ENCODE measurements at places on chromosomes 2 and 18.

DNA sequence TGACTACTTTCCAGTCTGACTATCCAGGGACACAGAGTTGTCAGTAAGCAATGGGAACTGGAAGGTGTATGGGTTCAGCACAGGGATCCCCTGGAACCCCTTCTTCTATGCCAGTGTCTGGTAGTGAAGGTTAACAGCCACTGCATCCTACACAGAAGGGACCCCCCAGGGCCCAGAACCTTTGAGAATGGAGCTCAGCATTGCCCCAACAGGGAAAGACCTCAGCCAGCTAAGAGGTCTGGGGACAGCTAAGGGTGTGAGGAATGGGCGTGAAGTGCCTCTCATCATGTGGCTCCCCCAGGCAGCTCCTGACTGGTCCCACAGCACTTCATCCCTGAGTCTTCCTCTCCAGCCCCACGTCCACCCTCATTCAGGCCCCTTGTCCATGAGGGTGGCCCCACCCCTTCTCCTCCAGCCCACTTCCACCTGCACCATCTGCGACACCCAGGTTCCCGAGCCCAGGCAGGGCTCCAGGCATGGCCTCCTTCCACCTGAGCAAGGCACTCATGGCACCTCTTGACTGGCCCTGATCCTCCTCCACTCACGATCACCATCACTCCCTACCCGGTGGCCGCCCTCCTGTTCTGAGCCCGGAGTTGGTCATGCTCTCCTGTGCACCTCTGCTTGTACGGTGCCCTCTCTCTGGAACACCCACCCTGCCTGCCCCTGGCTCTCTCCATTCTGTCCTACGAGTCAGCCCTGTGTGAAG, 77.1 kb downstream of the SFXN5 start:
- DNase-seq, result no peak

- DNase-seq, result peak; percentile 65
Observed at GRCh38 chr18:59547581-59548182, 149.5 kb downstream of the CCBE1 start.

DNA sequence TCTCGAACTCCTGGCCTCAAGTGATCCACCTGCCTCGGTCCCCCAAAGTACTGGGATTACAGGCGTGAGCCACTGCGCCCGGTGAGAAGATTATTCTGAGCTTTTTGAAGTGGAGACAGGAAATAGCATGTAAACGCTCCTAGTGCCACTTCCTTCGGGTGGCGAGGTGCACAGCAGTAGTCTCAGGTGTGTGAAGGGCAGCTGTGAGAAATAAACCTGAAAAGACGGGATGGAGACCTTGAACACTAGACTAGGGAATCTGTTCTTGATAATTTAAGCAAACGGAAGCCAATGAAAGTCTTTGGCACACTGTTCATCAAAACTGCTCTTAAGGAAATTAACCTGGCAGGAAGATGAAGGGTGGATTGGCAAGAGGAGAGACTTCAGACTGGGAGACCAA, 439 bp upstream of the PLEKHH2 start:
- no peak for DNase-seq

DNA sequence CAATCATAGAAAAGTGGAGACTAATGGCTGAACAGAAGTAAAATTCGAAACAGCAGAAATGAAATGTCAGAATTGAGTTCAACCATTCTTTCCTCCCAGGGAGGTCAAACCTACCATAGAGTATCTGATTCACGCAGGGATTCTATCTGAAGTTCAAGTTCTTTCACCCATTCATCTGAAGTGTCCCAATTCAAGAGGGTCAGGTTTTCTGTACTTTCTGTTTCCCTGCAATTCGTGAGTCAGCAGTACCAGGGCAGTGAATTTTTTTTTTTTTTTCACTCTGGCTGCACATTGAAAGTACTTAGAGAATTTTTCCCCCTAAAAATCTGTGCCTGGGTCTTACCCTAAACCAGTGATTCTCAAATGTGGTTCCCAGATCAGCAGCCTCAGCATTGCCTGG, 40.9 kb upstream of the CCDC88A start:
- no peak for DNase-seq

- no peak for DNase-seq
Observed at GRCh38 chr2:99571021-99571420, 81.2 kb upstream of the REV1 start.

GRCh38 chr18:43238429-43238828, 38.9 kb downstream of the SYT4 start:
- no peak for DNase-seq

DNA sequence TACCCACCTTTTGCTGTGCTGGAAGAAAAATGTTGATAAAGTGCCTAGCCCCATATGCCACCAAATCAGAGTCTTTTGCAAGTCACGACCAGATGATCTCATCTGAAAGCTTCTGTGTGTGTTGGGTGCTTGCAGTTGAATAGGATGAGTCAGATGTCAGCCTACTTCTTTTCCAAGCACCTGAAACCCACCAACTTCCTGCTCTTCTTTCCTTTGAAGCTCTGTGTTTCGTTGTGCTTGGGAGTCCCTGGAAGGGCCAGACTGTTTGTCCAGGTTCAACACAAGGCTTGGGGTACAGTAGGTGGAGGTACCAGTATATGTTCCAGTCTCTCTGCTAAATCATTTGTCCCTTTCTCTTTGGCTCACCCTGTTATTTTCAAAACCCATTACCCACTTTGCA, 36.8 kb upstream of the LCLAT1 start:
- no peak for DNase-seq

- no peak for DNase-seq
Observed at GRCh38 chr2:96156926-96157648, 11.8 kb upstream of the DUSP2 start.

- DNase-seq, result peak; percentile 7
Observed at GRCh38 chr18:76246590-76246989, 248.5 kb downstream of the ZNF516 start.

- no peak for DNase-seq
Observed at GRCh38 chr2:186059096-186059495, 320.5 kb downstream of the FSIP2 start.

DNA sequence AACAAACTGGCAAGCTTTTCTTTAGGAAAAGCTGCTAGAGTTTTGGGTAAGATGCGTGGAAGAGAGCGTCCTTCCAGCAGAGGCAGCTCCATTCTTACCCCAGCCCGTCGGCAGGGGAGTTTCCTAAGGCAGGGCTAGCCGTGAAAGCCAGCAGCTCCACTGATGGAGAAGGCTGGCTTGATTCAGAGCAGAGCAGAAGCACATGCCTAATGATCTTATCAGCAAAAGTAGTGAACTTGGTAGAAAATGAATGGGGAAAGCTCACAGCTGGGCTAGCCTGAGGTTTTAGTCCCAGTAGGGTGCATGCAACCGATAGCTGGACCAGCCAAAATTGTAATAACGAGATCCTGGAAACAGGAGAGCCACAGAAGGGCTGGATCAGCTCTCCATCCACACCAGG, 20.8 kb downstream of the LAMA1 start:
- DNase-seq, result no peak

- no peak for DNase-seq
Observed at GRCh38 chr18:74290021-74290420, 1.7 kb downstream of the CYB5A start.

- DNase-seq, result peak; percentile 46
Observed at GRCh38 chr2:232365621-232366321, 12.8 kb upstream of the ALPP start.

GRCh38 chr2:134131681-134132489, 122.0 kb upstream of the MGAT5 start:
- no peak for DNase-seq

DNA sequence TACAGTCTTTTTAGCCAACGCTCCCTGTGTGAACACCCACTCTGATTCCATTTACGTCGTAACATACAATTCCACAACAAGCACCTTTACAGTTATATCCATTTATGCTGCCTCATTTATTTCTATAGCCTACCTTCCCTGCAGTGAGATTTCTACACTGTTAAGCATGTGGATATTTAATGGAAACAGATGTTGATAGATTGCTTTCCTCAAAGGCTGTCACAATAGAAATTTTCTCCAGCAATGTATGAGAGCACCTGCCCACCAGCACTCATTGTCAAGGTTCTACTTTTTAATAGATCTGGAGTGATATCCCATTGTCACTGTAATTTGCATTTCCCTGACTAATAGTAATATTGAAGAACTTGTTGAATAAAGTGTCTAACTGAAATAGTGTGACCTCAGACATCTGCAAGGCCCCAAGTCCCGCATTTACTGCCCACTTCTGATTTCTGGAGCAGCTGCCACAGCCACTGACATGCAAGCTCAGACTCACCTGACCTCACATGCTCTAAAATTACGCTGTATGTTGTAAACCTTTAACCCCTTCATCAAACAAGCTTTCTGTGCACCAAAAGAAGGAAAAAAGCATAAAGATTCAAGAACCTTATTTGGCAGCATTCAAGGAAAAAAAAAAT, 295.1 kb downstream of the CNTNAP5 start:
- DNase-seq, result no peak

DNA sequence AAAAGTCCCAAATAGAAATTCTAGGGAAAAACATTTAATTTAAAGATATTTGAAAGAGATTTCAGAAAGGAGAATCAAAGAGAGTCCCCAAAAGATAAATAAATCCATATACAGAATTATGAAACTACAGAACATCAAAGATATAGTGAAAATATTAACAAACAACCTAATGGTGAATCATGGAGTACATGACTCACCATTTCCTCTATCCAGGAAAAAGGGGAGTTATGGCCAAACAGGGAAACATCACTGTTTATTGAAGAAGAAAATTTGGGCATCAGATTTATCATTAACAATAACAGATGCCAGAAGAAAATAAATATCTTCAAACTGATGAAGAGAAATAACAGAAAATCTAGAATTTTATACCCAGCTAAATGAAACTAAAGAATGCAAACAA, 448.3 kb downstream of the CDH2 start:
- no peak for DNase-seq

DNA sequence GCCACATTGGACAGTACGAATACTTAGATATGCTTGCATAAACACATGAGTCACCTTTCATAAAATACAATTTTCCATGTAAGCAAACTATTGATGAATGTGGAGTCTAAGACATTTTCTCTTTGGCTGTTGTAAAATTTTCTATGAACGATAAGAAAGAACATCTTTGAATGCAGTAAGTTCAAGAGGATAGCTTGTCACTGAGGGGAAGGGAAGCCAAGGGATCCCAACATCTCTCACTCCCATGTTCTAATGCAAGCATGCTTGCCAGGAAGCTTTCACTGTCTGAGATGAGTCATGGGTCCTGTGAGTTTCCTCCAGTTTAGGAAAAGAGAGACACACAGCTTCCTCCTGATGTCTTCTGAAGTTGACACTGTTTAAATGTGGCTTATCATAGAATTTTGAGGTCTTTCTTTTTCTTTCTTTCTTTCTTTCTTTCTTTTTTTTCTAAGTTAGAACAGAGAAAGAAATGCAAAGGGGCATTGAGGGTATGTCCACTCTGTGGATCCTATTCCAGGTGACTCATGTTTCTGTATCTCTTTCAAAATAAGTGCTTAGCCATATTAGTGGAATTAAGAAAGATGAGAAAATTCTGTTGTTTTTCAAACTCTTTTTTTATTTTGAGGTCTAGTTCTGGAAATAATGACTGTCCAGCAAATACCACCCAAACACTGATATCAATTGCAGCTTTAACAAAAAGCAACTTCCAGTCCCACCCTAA, 146.6 kb downstream of the RDH14 start:
- no peak for DNase-seq

DNA sequence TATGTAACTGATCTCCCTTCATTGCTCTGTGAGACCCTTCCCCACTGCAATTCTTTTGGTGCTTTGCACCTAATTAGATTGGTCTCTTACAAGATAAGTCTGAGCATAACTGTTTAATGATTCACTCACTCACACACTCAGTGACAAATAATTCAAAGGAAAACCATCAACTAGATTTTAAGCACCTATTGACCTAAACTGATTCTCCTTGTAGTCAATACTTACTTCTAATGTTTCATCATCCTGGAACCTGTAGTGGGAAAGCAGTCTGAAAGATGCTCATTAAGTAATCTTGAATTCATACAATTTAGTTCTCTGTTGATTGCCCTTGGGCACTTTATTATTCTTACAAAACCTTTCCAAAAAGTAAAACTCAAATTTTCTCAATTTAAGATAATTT, 74.3 kb upstream of the COL5A2 start:
- DNase-seq, result peak; percentile 10

- no peak for DNase-seq
Observed at GRCh38 chr2:236946871-236947270, 138.8 kb upstream of the COPS8 start.

DNA sequence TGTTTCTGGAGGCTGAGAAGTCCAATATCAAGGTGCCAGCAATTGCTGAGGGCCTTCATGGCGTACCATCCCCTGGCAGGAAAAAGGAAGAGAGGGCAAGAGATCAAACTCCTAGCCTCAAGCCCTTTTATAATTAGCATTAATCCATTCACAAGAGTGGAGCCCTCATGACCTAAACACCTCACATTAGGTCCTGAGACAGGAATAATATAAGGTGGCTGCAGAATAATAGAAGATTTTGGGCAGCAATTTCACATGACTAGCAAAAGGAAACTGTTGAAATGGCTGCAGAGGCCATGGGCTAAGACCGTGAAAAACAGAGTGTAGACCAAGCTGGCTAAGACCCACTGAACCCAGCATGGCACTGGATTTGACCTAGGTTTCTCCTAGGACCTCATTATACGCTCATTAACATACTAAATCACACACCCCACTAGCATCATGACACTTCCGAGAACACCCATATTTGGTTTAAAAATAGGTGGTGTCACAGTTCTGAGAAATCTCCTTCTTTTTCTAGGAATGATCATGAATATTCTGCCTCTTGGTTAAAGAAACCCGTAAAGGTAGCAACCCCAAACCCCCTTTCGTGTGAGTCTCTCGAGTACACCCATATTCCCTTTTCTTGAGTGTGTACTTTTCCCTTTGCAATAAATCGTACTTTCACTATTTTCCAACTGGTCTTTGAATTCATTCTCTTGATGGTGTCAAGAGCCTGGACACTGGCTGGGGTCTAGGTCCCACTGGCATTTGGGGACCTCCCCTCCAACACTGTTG, 3.1 kb upstream of the MYCN start:
- no peak for DNase-seq

GRCh38 chr2:158270536-158270935, 168.9 kb downstream of the UPP2 start:
- DNase-seq, result no peak

DNA sequence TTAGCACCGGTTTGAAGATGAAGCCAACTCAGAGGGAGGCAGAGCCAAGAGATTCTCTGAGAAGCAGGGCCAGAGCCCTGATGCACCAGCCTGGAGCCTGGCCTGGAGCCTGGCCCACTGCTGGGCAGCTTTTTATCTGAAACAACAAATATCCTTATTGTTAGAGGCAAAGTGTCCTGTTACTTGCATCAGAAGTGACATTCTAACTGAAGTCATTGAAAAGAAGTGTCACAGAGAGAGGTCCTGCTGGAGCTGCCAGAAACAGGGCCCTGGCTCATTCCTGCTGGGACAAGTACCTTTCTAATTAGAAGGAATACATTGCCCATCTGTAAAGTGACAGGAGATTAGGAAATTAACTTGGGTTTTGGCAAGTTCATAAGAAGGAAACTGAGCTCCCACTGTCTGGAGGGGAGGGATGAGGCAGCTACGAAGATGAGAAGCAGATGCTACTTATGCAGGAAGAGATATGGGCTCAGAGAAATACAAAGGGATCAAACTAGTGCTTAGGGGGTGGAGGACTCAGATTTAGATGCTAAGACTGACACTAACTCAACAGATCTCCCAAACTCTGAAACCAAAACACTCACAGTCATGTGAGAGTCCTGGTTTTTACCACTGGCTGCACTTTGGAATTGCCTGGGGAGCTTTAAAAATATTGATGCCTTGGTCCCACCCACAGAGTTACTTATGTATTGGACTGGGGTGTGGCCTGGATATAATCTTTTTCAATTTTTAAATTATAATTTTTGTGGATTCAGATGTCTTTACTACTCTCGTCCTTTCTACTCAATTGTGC, 11.0 kb upstream of the HK2 start:
- no peak for DNase-seq

- DNase-seq, result peak; percentile 19
Observed at GRCh38 chr2:96528006-96528699, 8.4 kb upstream of the ARID5A start.

All from eye (tissue), 1 donor.